Stimulated activated CD8-positive, alpha-beta memory T cell treated with anti-CD3 and anti-CD28 coated beads, Interleukin-12 subunit alpha, Interleukin-12 subunit beta, amount 100 ng/mL, for 4 hours (primary cell): ENCODE measurements at places on chromosomes 11 and 22.

- no peak for DNase-seq
These were observed 260.9 kb downstream of the KIRREL3 start for GRCh38 chr11:126739499-126740145.

GRCh38 chr22:25006354-25006753 is 53.8 kb downstream of the KIAA1671 start:
- no peak for DNase-seq

DNA sequence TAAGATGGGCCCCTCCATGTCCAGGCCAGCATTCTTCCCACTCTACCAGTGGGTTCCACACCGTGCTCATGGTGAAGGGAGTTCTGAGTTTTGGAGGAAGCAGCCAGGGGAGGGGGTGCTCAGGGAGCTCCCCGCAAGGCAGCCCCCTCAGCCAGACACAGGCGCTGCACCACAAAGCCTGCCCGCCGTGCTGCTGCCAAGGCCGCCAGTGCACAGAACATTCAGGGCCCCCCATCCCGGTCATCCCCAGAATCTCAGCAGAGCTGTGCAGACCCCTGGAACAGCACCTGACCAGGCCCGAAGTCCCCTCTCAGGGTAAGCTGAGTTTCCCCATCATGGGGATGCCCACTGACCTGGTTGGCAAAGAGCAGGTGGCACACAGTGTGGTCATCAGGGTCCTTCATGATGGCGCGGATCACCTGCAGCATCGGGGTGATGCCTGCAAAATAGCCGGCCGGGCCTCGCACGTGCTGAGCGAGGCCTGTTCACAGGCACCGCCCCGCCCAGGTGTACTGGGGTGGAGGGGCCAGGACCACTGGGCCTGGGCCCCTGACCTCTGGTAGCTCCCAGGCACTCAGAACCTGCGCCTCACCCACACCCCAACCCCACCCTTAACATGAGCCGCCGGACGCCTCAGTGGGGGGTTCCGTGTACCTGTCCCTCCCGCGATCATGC is 12.4 kb upstream of the POLDIP3 start:
- DNase-seq: no peak

GRCh38 chr11:69137151-69137844 is 18.4 kb upstream of the SMIM38 start:
- DNase-seq: no peak

- no peak for DNase-seq
These were observed 15.5 kb upstream of the ZFTA start for GRCh38 chr11:63783925-63784592.

GRCh38 chr11:196786-197731 is 4.2 kb downstream of the SCGB1C1 start:
- DNase-seq: no peak

- no peak for DNase-seq
These were observed 25.3 kb upstream of the PIK3C2A start for GRCh38 chr11:17233101-17233500.

DNA sequence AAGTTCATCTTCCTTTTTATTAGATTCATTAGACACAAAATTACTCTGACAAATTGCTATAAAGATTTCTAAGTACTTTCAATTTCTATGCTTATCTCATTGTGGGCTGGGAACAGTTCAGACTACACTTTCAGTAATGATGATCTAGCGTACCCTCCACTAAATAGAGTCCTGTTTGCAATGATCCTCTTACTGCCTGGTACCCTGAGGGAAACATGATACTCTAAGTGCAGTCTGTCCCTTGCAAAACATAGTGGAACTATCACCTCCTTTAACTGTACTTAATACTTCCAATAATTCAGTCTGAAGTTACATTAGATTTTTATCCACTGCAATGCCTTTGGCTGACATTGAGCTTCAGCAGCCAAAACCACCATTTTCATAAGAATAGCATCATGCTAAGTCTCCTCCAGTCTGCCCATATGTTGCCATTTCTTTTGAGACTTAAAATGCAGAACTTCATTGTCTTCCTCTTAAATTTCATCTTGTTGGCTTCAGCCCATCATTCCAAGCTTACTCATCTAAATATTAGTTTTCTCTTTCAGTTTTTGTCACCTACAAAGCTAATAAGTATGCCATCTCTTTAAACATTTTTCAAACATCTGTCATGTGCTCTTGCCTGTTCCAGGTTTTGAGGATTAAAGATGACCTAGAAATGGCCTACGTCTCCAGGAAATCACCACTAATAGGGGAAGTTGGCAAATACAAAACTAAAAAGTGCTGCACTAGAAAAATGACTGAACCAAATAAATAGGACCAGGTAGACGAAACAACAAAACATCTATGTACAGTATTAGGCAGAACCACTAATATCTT is 55.5 kb downstream of the PAK1 start:
- no peak for DNase-seq

DNA sequence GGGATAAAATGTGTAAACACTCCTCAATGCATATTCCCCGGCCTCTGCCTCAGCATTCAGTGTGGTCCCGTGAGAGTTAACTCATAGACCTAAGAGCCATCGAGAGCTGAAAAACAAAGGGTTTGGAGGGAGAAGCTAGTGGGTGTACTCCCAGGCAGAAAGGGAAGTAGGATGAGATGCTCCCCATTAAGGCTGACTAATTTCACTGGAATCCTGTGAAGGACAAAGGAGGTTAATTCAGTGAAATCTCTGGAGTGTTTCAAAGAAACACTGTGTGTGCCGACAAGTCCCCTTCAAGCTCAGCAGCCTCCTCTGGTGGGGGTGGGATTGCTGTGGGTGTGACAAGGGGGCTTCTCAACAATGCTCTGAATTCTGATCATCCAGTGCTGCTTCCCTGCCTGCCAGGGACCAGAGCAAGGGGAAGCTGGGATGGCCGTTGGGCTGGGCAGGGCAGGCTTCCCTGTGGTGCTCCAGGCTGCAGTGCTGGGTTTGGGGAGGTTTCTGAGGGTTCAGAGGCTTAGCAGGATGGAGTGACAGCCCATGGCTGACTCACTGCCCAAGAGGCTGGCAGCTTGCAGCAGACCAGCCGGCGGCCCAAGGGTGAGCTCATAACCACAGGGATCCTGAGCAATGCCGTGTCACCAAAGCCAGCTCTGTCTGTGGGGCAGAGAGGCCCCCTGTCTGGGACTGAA is 61.4 kb upstream of the BMAL1 start:
- no peak for DNase-seq

GRCh38 chr11:68584097-68584496 is 100.2 kb upstream of the GAL start:
- DNase-seq: no peak

- no peak for DNase-seq
These were observed 116.1 kb downstream of the PHF21B start for GRCh38 chr22:44893731-44894080.

DNA sequence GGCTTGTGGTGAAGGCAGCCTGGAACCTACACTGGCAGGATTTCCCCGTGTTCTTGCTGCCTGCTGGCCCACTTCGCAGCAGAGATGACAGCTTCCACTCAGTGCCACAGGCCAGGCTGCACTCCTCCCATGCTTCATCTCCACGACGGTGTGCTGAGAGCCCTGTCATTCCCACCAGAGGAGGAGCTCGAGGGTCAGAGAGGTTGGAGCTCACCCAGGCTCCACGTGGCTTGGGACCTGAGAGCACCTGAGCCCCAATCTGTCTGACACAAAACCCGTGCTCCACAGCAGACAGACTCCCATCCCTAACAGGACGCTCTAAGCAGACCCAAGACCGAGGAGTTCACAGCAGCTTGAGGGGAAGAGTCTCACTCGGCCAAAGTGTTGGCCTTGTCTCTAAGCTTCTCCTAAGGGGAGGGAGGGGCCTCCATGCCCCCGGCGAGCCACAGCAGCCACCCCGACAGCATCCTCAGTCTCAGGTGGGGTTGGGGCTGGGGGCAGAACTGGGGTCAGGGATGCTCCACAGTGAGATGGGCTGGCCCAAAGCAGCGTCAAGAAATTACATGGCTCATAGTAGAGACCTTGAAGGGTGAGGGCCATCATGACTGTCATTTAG is 10.7 kb downstream of the LRFN4 start:
- DNase-seq: no peak

DNA sequence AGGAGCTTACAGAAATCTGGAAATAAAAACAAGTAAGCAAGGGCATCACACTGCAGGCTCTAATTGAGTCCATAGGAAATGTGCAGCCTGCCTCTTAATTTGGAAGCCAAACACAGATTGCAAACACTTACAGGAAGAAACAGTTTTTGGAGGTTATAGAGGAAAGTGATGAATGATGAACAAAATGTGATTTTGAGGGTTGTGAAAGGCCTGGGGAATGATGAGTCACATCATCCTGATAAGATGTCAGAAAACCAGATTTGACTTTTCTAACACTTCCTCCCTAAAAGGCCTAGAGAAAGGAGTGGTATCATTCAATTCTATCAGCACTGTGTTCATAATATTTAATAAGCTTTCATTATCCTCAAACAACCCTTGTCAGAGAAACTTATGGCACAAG is 96.6 kb upstream of the POU2AF2 start:
- DNase-seq: no peak

DNA sequence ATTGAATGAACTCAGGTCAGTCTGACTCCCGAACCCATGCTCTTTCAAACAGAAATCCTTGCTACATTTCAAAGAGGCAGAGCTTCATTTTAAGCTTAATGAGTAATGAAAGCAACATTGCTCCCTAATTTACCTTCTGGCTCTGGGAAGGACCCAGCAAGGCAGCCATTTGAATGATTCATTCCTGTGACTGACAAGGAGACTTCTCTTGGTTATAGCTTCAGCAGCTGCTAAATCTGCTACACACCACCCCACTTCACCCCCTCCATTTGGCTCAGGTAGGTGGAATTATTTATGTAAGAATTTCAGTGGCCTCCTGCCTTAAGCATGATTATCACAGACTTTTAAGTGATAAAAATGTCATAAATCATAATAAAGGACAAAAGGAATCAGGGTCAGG is 117.7 kb downstream of the KCNC1 start:
- DNase-seq: no peak

DNA sequence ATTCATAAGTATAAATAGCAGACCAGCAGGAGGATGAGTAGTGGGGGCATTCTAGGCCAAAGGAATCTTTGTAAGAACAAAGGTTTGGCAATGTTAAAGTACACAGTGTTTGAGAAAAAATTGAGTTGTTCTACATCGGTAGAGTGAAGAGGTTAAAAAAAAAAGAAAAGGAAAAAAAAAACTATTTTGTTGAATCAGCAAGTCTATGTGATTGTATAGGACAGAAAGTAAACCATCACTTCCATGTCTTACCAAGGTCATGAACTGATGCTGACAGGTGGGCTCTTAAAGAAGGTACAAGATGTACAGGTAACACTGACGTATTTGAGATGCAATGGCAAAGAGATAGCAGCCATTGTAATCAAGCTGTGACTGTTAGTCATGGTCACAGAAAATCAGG is 29.5 kb upstream of the PTH start:
- DNase-seq: no peak

GRCh38 chr11:8223513-8223900 is 40.2 kb downstream of the LMO1 start:
- no peak for DNase-seq

- no peak for DNase-seq
These were observed 15.0 kb upstream of the OR51M1 start for GRCh38 chr11:5368502-5369043.

DNA sequence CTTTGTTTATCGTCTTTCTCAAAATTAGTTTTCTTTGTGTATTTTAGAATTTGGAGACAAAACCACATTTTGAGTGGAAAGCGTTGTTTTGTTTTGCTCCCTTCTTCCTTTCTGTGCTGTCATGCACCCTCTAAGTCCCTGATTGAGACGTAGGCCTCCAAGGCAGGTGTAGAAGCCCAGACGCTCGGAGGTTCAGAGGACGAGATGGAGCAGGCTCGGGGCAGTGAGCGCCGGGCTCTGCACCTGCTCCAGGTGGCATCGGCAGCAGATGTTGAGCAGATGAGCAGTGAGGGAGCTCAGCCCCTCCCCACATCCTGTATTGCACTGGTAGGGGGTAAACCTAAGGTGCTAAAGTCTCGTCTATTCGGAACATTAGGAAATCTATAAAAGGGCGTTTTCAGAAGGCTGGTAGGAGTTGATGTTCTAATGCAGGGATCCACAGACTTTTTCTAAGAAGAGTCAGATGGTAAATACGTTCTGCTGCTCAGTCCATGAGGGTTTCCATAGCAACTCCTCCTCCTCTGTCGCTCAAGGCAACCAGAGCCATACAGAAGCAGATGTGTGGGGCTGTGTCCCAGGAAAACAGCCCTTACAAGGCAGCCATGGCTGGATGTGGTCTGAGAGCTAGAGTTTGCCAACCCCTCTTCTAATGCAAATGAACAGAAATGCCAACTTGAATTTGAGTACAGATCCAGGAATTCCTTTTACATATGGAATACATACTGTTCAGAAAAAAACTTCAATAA is 724.2 kb downstream of the BRD1 start:
- no peak for DNase-seq

DNA sequence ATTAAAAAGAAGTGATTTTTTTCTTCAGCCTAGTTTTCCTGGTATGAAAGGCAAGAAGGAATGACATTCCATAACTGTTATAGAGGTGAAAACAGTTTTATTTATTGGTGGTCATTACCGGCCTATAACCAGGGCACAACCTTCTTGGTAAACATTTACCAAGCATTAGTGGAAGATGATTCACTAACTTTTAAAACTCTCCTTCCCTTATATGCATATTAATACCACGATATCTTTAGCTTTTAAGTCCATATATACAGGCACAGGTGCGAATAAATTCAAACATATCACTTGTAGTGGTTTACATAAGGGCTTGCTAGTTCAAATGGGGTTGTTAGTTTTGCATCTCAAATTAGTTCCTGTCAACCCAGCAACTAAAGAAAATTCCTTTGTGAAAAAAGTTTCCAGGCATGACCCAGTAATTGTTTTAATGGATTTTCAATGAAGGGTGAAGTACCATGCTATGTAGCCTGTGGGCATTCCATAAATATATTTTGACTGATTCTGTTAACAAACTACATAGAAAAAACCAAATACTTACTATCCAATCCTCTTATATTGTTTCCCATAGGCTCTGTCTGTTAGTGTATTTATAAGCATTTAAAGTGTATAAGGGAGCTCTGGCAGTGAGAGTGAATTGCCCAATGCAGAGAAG is 30.6 kb upstream of the ROBO3 start:
- DNase-seq: no peak
